ENCODE measurements at places on chromosomes 3 and 15. TPM values are rescaled to one million over a fixed set of nuclear protein-coding genes. Genes with fewer than 3 reads are reported as not detected.

DNA sequence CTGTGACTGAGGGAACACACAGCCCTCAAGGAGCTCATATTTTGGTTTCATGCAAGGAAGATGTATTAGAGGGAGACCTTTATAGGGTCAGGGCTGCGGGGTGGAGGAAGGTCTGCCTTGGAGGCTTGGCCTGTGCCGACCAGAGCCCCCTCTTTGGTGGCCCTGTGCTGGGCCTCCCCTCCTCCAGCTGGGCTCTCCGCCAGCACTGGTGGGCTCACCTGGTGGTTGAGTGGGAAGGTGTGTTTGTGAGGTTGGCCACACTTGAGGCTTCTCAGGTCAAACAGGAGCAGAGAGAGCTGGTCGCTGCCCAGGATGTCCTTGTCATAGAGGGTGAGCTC is 2.6 kb downstream of the PLA2G4F start:
- H3K4me3 ChIP-seq: no peak overlapping the region
- H3K36me3 ChIP-seq: peaks cover 4% of the 10 kb centered on the region
- DNase-seq: no peak
- H3K4me1 ChIP-seq: no peaks in the 10 kb centered on the region
- H3K27me3 ChIP-seq: no peaks in the 10 kb centered on the region
- H3K27ac ChIP-seq: no peak overlapping the region

DNA sequence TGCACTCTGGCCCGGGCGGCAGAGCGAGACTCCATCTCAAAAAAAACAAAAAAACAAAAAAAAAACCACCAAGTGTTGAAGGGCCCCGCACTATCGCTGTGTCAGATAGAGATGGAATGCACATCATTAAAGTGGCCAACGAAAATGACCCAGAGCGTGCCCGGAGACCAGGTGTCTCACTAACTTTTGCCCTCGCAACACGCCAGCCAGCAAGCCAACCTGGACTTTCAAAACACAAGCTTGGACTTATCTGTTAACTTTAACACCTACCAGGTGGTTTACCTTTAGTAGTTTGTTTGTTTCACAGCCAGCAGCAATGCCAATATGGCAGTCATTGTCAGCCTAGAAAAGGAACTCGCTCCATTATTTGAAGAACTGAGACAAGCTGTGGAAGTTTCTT is 28.6 kb downstream of the FAM174B start:
- no peaks in the 10 kb centered on the region for H3K4me1 ChIP-seq
- no peaks in the 10 kb centered on the region for H3K36me3 ChIP-seq
- DNase-seq: no peak
- no peak overlapping the region for H3K4me3 ChIP-seq
- H3K27me3 ChIP-seq: no peaks in the 10 kb centered on the region

GRCh38 chr15:74571191-74571590 is 30.2 kb downstream of the ARID3B start:
- H3K4me3 ChIP-seq: no peak overlapping the region
- peaks cover 38% of the 10 kb centered on the region for H3K36me3 ChIP-seq
- H3K4me1 ChIP-seq: peaks cover 21% of the 10 kb centered on the region
- H3K27me3 ChIP-seq: no peaks in the 10 kb centered on the region

GRCh38 chr3:102529452-102529851 is 94.6 kb downstream of the ZPLD1 start:
- no peaks in the 10 kb centered on the region for H3K36me3 ChIP-seq
- no peak overlapping the region for H3K4me3 ChIP-seq
- DNase-seq: no peak
- no peaks in the 10 kb centered on the region for H3K27me3 ChIP-seq
- H3K4me1 ChIP-seq: peaks cover 8% of the 10 kb centered on the region

GRCh38 chr3:11287404-11287803 is 15.2 kb downstream of the ATG7 start:
- H3K36me3 ChIP-seq: peaks cover 7% of the 10 kb centered on the region
- H3K4me1 ChIP-seq: peaks cover 34% of the 10 kb centered on the region
- no peak for DNase-seq
- no peak overlapping the region for H3K4me3 ChIP-seq
- no peaks in the 10 kb centered on the region for H3K27me3 ChIP-seq

- H3K27me3 ChIP-seq: no peaks in the 10 kb centered on the region
- H3K4me1 ChIP-seq: no peaks in the 10 kb centered on the region
- no peak for DNase-seq
- H3K27ac ChIP-seq: no peak overlapping the region
- H3K4me3 ChIP-seq: no peak overlapping the region
- H3K36me3 ChIP-seq: peaks cover 6% of the 10 kb centered on the region
Measured at GRCh38 chr15:72044956-72045355, 73.0 kb downstream of the MYO9A start.

DZIP1L gene
- total RNA-seq: not detected

TICRR gene
- 0.59 TPM for total RNA-seq

NOP10 gene
- 69.9 TPM for total RNA-seq

NPTN gene
- total RNA-seq: 37.9 TPM
